ENCODE measurements at places on chromosomes 2 and 18.
A peak's percentile ranks its signal among the peaks of the same experiment; 100 is the strongest.

GRCh38 chr2:1626271-1626681, 118.0 kb downstream of the PXDN start:
- no peak for DNase-seq

DNA sequence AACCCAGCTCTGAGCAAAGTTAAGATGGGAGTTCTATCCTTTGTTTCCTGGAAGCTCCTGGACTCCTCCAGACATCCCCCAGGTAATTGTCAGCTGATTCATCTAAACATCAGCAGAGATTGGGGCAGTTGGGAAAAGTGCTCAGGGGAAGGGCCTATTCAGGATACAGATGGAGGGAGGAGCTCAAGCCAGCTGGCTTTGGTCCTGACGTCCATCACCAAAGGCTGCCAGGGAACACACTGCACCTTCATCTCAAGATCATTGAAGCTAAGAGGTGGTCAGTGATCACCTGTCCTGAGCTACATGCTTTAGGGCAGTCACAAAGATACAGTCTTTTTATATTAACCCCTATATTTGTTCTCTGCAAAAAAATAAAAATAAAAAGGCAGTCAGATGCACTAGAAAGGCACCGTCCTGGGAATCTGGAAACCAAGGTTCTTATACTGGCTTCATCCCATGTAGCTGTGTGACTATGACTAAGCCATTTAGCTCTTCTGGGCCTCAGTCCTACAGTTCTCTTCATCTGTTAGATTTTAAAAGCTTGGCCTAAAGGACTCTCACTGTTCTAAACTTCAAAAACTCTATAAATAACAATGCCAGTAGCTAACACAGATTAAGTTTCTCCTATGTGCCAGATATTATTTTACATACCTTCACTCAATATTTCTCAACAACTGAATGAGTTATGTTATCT, 446.5 kb downstream of the BCL11A start:
- no peak for DNase-seq

DNA sequence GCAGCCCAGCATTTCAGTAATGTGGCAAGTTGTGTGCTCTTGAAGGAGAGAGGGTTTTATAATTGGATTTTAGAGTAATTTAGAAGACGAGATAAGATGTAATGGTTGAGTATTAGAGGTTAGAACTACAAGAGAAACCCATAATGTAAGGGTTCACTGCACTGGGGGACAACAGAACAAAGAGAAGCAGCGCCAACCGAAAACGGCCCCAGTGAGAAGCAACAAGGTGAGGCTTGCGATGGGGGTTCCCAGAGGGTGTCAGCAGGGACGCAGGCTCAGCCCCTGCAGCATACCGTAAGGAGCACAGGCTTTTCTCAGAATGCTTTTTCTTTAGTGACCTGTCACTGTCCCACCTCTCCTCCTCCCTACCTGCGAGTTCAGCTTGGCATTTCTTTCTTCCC, 183.9 kb upstream of the ETAA1 start:
- DNase-seq, result no peak

GRCh38 chr2:121400201-121400600, 115.2 kb upstream of the TFCP2L1 start:
- no peak for DNase-seq

GRCh38 chr18:48003426-48004349, 73.2 kb upstream of the SMAD2 start:
- DNase-seq, result peak; percentile 70

DNA sequence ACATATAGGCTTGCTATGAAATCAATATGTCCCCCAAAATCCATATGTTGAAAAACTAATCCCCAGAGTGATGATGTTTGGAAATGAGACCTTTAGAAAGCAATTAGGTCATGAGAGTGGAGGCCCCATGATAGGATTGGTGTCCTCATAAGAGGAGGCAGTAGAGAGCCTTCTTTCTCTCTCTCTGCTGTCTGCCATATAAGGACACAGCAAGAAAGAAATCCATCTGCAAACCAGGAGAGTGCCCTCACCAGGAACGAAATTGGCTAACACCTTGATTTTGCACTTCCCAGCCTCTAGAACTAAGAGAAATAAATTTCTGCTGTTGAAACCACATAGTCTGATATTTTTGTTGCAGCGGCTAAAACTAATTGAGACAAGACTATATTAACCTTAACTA, 89.5 kb downstream of the NBAS start:
- DNase-seq, result no peak

- no peak for DNase-seq
These were observed 469.4 kb downstream of the PTPRM start for GRCh38 chr18:8036551-8036950.

DNA sequence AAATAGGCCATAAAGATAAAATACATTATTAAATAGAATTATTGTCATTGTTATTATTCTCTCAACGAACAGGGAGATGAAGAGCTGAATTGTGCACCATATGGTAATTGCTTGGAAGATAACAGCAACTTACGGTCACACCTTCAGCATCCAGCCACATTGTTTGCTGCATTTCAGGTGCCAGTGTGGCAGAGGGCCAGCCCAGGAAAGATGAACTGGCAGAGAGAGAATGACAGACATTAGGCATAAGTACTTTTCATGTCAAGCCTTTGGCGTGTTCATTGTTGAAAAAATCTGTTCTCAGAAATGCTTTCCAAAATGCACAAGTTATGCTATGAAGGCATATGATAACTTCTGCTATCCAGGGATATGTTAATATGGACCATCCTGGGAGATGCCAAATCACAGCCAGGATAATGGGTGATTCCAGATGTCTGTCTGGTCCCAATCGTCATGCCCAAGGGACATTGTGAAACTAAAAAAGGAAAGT, 748.6 kb upstream of the PIK3C3 start:
- no peak for DNase-seq

DNA sequence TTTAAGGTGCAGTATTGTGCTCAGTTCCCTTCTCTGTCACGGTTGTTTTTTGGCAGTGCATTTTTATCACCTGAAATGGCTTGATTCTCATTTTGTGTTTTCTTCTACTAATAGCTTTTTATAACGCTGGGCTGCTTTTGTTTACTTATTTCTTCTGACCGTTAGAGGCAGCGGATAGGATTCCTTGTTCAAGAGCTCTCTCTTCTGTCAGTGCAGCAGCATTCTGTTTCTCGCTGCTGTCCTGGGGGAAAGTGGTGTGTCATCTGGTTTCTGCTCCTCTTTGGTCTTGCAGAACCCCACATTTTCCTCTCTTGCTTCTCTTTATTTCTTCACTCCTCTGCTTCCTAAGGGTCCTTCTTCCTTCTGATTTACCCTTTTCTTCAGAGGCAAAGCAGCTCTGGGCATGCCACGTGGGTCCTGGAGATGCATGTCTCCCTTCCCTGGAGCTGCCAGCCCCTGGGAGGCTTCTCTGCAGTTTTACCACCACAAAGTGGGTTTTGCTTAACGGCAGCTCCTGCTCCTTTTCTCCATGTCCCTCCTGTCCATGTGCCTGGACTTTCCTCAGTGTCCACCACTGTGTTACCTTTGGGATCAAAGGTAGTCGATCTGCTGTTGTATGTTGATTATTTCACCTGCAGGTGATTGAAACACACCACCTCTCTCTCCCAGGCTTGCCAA, 47.3 kb upstream of the SNTG2 start:
- DNase-seq, result no peak

- no peak for DNase-seq
These were observed 158.2 kb upstream of the RAB12 start for GRCh38 chr18:8450898-8451665.

DNA sequence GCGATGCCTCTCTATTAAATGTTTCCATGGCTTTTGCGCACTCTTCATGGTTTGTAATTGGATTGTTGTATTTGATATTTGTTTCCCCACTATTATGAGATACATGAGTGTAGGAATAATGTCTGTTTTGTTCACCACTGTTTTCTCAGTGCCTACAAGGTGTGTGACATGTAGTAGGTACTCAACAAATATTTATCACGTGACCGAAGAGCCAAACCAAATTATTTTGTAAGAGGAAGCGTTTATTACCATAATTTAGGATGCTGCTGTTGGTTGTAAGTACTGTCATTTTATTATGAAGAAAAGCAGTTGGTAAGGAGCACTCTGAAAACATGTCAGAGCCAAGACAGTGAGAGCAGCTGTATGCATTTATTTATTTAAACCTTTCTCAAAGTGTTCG, 32.2 kb upstream of the CTLA4 start:
- DNase-seq, result no peak

All from SW480 (cell line).